NCI-H1105 treated with DMSO at 0.1 percent for 48 hours (cell line): ENCODE measurements at places on chromosomes 7 and 10.
A peak's percentile ranks its signal among the peaks of the same experiment; 100 is the strongest.

DNA sequence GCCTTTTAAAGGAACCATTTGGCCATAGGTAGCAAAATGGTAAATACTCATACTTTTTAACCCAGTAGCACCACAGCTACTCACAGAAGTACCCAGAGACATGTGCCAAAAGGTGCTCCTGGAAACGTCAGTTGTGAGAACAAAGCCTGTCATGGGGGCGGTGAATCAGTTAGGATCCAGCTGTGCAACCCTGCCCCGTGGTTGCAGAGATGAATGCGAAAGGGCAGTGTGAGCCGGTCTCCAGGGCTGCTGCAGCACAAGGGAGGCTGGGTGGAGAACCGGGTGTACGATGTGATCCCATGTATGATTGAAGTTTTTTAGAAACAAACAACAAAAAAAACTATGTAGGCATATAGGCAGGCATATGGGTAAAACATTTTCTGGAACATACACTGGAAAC, 1.3 kb upstream of the LRRC18 start:
- no peak for DNase-seq

DNA sequence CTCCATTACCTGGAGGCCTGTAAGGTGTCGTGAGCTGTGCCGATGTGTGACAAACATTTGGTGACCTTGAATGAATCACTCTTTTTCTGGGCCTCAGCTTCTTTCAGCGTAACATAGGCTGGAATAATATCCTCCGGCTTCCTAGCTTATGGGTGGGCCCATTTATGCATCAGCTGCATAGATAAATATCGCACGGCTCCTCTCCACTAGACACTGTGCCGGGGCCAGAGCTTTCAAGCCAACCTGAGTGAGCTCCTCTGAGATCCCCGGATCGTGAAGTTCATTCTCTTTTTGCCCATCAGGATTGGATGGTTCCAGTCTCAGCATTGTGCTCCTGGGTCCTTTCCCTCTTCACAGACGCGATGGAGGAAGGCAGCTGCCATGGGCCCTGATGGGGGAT, 574.3 kb upstream of the FOXK1 start:
- no peak for DNase-seq

GRCh38 chr7:141654551-141654950, 47.4 kb downstream of the DENND11 start:
- DNase-seq = peak; percentile 89

GRCh38 chr10:21150166-21150565, 253.1 kb upstream of the NEBL start:
- DNase-seq = no peak

- DNase-seq = no peak
Measured at GRCh38 chr10:103990121-103990520, 23.2 kb downstream of the SLK start.

GRCh38 chr7:116516324-116516723, 8.5 kb upstream of the CAV1 start:
- no peak for DNase-seq

GRCh38 chr7:106139265-106140251, 27.4 kb upstream of the SYPL1 start:
- no peak for DNase-seq

DNA sequence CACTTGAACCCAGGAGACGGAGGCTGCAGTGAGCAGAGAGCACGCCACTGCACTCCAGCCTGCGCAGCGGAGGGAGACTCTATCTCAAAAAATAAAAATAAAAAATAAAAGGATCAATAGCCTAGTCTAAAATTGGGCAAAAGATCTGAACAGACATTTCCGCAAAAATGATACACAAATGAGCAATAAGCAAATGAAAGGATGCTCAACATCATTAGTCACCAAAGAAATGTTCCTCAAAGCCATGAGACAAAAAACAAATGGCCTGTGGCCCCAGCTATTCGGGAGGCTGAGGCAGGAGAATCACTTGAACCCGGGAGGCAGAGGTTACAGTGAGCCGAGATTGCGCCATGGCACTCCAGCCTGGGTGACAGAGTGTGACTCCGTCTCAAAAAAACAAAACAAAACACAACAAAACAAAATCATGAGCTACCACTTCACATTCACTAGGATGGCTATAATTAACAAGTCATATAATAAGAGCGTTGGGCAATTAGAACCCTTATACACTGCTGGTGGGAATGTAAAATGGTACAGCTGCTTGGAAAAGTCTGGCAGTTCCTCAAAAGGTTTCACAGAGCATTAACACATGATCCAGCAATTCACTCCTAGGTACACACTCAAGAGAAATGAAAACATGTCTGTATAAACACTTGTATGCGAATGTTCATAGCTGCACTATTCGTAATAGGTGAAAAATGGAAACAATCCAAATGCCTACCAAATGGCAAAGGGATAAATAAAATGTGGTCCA, 3.1 kb downstream of the DAGLB start:
- peak; percentile 93 for DNase-seq

GRCh38 chr10:86047588-86047987, 319.0 kb downstream of the GRID1 start:
- DNase-seq = no peak

- DNase-seq = no peak
Measured at GRCh38 chr7:130430115-130430514, 10.7 kb downstream of the CEP41 start.

GRCh38 chr7:72405418-72405817, 6.7 kb downstream of the CALN1 start:
- no peak for DNase-seq

- peak; percentile 25 for DNase-seq
Measured at GRCh38 chr7:139043823-139044812, 8.3 kb upstream of the ZC3HAV1L start.

DNA sequence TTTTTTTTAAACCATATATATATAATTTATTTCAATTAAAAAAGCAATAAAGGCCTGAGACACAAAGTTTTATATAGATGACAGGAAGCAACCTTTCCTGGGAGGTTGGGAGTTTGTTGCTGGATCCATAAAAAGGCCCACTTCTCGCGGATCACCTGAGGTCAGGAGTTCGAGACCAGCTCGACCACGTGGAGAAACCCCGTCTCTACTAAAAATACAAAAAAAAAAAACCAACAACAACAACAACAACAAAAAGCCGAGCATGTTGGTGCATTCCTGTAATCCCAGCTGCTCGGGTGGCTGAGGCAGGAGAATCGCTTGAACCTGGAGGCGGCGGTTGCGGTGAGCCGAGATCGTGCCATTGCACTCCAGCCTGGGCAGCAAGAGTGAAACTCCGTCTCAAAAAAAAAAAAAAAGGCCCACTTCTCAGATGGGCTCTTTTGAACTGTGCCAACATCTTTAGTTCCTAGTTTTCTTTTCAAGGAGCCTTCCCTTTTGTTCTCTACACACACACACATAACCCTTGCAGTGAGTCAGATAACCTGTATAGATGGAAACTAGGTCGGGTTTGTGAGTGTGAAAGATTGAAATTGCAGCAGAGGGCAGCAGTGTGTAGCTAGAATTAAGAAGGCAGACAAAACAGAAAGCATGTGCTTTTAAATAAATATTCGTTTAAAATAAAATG, 1.2 kb upstream of the SMNDC1 start:
- DNase-seq = peak; percentile 12

DNA sequence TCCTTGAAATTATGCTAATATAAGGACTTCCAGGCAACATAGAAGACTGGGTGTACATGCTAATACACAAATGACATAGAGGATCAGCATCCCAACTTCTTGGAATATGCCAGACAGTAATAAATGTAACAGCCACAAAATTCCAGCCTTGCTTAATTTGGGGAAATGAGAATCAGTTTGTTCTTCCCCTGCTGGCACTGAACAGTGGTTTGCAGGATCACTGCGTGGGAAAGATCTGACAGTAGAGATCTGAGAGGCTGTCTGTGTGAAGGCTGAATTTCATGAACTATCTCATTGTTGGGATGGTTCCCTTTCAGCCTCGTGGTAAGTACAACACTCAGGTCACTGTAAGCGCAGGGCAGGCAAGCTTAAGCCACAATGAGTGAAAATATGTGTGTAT, 1078.0 kb downstream of the LRMDA start:
- DNase-seq = no peak

DNA sequence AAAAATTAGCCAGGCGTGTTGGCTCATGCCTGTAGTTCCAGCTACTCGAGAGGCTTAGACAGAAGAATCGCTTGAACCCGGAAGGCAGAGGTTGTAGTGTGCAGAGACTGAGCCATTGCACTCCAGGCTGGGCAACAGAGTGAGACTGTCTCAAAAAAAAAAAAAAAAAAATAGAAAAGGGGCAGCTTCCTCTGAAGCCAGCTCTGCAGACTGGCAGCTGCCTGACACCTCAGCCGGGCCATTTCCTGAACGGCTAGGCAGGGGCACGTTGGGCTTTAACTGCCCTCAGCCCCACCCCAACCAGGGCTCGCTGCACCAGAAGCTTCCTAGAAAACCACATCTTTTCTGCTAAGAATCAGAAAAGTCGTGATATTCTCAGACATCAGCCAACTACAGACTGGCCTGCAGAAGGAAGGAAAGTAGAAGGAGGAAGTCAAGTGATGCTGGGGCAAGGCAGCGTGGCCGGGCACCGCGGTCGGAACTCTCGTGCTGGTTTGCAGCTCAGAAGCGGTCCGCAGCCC, 38.0 kb downstream of the PRKAG2 start:
- DNase-seq = peak; percentile 10

DNA sequence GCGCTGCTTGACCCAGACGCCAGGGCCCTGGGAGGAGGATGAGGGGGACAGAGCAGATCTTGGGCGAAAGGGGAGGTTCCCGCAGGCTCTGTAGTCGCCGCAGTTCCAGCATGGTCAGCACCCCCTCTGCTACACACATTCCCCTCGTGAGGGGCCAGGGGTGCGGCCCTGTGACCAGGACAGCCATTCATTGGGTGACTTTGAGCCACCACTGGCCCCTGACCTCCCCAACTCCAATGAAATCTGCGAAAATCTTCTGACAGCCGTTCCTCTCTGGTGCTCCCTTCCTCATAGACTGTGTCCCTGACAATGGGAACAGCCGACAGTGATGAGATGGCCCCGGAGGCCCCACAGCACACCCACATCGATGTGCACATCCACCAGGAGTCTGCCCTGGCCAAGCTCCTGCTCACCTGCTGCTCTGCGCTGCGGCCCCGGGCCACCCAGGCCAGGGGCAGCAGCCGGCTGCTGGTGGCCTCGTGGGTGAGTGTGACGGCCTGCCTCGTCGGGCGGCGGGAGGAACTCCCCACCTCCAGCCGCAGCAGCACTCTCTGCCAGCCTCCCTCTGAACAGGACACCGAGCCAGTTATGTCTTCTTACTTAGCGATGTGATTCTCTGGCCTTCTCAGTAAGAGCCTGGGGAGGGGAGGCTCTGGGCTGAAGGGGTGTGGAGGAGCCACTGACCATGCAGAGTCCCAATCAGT, 825 bp downstream of the TMEM176A start:
- DNase-seq = no peak

- DNase-seq = peak; percentile 78
Measured at GRCh38 chr7:82507976-82508677, 64.5 kb upstream of the CACNA2D1 start.

- no peak for DNase-seq
Measured at GRCh38 chr10:10821926-10822325, 195.7 kb upstream of the CELF2 start.

- no peak for DNase-seq
Measured at GRCh38 chr7:107043921-107044346, 571 bp upstream of the PRKAR2B start.

DNA sequence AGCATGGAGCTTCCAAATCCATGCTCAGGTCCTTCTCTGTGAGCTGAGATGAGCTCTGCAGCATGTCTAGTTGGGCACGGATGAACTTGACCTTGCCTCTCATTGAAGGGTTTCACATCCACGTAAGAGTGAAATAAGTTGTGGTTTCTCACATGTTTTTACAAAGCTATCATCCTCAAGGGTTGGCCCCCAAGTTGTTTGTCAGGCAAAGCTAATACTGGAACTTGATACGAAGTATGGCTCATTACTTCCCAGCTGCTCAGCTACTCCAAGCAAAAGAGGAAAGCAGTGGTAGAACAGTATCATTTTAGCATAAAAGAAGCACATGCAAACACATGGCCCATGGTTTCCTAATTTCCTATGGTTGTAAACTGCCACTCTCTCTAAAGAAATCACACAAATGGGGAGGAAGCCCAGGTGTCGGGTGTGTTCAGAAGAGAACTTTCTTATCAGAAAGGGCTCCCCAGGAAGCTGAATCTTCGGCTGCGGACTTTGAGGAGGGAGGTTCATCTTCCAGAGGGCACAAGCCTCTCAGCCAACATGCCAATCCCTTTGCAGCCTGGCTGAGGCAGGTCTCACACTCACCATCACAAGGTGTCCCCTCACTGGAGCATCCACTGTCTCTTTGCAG, 45.3 kb downstream of the PDLIM1 start:
- no peak for DNase-seq

GRCh38 chr7:159031135-159031701, 113.4 kb downstream of the VIPR2 start:
- no peak for DNase-seq

DNA sequence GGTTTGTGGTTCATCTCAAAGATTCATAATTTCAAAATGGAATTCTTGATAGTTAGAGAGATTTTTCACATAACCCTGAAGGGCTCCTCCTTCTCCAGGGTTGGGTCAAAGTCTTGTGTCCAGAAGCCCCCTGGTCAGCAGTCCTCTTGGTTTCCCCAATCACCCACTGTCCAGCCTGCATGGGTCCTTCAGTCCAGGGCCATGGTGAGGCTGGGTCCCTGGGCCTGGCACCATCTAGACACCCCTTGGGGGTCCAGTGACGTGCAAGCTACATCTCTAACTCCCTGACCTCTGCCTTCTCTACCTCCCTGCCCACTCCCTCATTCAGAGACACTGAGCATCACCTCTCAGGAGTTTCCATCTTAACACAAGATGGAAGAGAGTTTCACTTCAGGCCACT, 26.1 kb downstream of the ANXA8 start:
- DNase-seq = no peak
